NCI-H1694 (cell line): ENCODE measurements at places on chromosomes 2 and 18.

DNA sequence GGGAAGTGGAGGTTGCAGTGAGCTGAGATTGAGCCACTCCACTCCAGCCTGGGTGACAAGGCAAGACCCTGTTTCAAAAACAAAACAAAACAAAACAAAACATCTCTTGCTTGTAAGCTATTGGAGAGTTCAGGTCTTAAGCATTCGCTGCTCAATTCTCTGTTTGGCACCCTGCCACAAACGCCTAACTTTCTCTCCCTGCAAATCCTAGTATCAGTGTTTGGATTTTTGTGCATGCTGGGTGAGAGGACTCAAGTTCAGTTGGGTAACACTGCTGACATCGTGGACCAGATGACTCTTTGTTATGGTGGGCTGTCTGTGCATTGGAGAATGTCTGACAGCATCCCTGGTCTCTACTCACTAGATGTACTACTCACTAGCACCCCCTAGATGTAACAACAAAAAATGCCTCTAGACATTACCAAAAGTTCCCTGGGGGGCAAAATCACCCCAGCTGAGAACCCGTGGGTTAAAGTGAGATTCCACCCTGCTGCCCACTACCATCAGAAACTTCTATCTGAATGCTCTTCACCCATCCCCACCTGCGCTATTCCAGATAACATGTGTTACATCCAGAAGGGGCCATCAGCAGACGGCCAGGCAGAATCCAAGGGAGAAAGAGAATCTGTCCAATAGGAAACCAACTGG, 50.9 kb downstream of the CACNB4 start:
- no peak for DNase-seq

GRCh38 chr2:141698500-141698899, 432.3 kb downstream of the LRP1B start:
- DNase-seq: no peak

DNA sequence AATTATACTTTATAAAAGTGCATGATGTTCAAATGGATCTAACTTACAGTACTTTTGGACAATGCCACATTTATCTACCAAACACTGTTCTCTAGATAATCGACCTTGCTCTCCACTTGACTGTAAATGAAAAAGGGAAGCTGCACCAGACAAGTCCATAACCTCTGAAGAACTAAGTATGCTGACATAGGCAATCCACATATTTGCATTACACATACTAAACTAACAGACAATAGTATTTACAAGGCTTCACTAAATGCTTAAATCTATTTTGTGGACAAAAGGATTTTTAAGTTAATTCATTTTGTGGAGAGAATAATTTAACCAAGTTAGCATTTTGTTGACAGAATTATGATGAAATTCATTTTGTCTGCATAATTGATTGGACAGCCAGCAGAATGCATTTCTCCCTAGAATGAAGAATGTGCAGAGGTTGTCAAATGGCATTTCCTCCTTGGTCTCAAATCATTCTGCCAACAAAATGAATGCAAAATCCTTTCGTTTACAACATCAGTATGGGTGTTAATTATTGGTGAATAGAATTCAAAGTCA, 520.9 kb downstream of the CPS1 start:
- no peak for DNase-seq

- no peak for DNase-seq
Observed at GRCh38 chr2:6789559-6790138, 76.1 kb downstream of the CMPK2 start.

DNA sequence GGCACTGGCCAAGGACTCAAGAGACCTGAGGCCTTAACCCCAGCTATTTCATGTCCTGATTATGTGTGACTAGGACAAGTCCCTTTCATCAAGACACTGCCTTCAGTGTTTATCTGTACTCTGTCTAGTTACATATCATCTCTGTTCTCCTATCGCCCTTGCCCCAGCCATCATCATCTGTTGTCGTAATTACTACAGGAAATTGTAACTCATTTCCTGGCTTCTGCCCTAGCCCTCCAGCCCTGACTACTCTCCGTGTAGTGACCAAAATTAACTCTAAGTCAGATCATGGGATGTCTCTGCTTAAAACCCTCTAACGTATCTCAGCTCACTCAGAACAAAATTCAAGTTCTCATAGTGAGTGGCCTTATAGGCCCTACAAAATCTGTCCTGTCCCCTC, 49.3 kb upstream of the LAPTM4A start:
- no peak for DNase-seq

DNA sequence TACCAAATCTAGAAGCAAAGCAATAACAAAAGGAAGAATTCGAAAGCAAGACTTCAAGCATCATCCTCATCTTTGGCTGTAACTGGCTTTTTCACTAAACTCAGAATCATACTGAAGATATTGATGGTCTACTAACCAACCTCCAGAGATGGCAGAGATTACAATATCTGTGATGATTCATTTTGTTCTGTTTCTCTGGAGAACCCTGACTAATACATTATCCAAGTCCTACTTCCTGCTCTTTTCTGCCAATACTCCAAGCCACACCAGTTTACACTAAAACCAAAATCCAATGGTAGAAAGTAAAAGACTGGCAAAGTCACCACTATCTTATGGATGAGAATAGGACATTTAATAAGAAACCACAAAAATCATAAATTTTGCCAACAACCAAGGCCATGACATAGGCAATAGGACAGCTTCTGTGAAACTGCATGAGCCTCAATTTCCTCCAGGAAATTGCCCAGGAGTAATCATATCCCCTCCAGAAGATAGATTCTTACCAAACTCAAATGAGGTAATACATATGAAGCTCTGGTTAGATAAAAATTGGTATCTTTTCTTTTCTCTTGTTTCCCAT, 159.8 kb downstream of the METTL4 start:
- DNase-seq: no peak

- DNase-seq: no peak
Observed at GRCh38 chr2:88627856-88628570, 749 bp upstream of the EIF2AK3 start.

- DNase-seq: peak; percentile 11
Observed at GRCh38 chr2:201116115-201116958, at the start of gene CFLAR. Gene CFLAR (plus strand): TSS chr2:201116164. CDS start chr2:201129866, 13,702 bp downstream.

GRCh38 chr2:69375494-69376353, 11.3 kb downstream of the GFPT1 start:
- peak; percentile 46 for DNase-seq

DNA sequence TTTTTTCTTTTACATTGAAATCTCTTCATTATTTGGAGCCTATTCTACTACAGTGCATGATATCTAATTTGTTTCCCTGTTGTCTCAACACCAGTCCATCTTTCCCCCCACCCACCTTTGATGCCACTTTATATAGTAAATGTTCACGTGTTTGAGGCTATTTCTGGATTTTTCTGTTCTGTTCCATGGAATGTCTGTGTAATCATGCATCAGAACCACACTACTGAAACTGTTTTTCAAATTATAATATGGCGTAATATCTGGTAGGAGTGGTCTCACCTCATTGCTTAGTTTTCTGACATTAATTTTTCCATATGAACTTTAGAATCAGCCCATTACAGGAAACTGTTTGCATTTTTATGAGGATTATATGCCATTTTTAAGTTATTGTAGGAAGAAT, 19.1 kb upstream of the NARS1 start:
- no peak for DNase-seq

- peak; percentile 28 for DNase-seq
Observed at GRCh38 chr2:42141687-42142546, 27.2 kb upstream of the EML4 start.

DNA sequence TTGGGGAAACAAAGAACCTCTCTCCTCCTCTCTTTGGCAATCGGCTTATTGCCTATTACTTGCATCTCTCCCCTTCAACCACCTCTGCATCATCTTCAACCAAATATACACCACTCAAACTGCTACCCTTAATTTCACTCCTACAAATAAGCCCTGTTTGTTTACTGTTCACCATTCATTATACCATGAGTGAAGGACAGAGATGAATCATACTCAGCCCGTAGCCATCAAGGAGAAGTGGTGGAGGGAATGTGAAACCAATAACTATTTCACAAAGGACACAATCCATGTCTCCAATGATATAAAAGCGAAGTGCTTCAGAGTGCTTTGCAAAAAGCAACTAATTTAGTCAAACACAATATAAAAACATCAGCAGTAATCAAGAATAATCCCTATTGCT, 76.8 kb downstream of the CACNB4 start:
- no peak for DNase-seq

- no peak for DNase-seq
Observed at GRCh38 chr2:21256006-21256405, 132.2 kb downstream of the TDRD15 start.

GRCh38 chr2:219706823-219707281, 79.4 kb downstream of the SLC4A3 start:
- no peak for DNase-seq

DNA sequence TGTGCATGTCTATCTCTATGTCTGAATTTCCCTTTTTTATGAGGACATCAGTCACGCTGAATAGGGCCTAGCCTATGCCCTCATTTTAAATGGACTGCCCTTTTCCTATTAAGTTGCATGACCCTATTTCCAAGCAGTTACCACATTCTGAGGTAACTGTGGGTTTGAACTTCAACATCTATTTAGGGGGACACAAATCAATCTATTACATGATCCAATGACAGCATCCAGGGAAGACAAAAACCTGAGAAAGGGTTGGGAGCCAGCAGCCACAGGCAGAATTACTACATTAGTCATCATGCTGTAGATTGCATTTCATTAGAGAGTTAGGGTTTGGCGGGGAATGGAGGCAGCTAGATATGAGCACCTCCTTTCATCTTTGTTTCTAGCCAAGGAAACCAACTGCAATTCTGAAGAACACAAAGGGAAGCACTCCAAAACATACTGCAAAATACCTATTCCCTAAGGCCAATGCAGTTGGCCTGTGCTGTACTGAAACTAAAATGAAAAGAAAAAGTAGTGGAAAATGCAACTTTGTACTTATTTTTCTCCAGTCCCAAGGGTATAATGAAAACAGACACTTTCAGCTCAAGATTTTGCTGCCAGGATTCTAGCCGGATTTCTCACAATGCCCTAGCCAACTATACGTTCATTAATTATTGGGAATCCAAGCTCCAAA, 40.4 kb upstream of the C1D start:
- DNase-seq: no peak

GRCh38 chr18:51182824-51183223, 14.7 kb downstream of the MEX3C start:
- no peak for DNase-seq

GRCh38 chr2:197209742-197210408, 100.7 kb downstream of the ANKRD44 start:
- DNase-seq: no peak

- no peak for DNase-seq
Observed at GRCh38 chr2:3214806-3215404, 162.7 kb downstream of the EIPR1 start.

GRCh38 chr2:221422516-221423209, 149.4 kb downstream of the EPHA4 start:
- no peak for DNase-seq

- no peak for DNase-seq
Observed at GRCh38 chr18:28729321-28729720, 552.4 kb upstream of the CDH2 start.

DNA sequence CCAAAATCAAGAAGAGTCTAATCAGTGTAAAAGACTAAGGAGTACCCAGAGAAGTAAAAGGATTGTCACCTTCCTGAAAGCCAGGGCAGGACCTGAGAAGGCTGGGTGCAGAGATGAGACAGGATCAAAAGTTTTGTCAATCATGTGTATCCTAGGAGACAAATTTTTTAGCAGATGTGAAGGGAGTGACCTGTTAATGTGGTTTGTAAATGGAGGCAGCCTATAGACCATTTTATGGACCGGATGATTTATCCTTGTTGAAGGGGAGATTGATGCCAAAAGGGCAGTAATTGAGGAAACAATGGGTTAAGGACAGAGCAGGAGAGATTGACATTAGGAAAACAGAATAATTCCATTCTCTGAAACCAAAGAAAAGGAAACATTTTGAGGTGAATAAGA, 813 bp downstream of the NDC80 start:
- DNase-seq: no peak

DNA sequence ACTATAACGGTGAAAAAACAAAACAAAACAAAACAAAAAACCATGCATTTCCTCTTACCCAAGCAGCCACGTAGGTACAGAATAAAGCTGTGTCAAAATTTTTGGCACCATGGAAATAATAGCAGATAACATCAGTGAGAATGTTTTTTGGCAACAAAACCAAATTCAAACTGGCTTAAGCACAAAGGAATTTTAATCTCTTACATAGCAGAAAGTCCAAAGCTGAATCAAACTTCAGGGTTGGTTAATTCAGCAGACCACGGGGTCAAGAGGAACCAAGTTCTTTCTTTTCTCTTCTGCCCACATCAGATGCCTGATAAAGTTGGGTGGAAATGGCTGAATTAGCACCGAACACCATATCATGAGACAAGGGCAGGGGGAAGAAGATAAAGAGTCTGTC, 129.5 kb downstream of the PAX3 start:
- no peak for DNase-seq

GRCh38 chr18:45171679-45172191, 443.5 kb upstream of the SLC14A2 start:
- DNase-seq: no peak

GRCh38 chr2:133835821-133836619, 267.8 kb upstream of the NCKAP5 start:
- DNase-seq: no peak

DNA sequence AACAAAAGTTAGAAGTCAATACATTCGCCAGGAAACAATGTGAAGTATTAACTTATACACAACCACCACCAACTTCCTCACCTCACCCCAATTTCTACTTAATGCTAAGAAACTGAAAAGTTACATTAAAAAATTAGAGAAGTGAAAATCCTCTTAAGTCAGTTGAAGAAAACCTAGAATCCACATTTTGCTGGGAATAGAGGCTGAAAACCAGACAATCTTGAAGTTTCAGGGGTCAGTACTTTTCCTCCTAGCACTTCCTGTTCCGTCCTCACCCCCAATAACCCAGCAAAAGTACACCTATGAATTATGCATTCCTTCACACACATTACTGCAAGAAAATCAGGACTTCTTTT, 6.3 kb downstream of the YES1 start:
- no peak for DNase-seq

- peak; percentile 23 for DNase-seq
Observed at GRCh38 chr2:13056259-13056843, 339.6 kb downstream of the TRIB2 start.

DNA sequence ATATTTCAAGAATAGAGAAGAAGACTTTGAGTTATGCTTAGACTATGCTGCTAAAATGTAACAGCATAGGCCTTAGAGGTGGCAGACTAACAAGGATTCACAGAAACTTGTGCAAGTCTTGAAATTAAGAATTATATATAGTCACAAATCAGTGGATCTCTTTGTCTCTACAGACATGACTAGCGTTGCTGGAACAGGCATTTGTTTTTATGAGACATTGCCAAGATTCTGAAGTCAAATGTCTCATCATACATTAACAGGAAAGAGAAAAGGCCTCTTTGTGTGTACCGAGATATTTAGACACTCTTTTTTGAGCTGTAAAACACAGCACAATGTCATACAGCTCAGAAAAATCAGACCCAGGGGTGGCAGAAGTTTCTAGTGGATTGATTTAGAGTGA, 207.1 kb downstream of the TMX3 start:
- DNase-seq: no peak
